Right ventricle myocardium superior (tissue), 1 donor: ENCODE measurements at places on chromosomes 4 and X.

DNA sequence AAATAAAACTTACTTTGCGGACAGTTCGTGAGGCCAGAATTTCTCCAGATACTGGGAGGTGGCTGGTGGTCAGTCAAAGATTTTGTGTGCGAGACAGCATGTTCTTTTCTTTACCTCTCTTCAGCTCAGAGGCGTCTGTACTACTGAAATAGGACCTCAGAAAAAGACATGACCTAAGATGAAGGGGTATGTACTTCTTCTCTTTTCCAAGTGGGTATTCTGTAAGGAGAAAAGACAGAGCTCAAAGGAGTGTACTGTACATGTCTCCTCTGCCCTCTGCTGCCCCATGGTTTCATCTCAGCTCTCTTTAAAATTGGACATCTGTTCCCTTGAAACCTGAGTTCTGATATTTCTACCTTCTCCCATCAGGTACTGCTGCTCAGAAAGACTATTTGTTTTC is 38.1 kb downstream of the SEPTIN11 start:
- DNase-seq: no peak

GRCh38 chr4:77026322-77026704 is 49.5 kb downstream of the CCNI start:
- DNase-seq: no peak

DNA sequence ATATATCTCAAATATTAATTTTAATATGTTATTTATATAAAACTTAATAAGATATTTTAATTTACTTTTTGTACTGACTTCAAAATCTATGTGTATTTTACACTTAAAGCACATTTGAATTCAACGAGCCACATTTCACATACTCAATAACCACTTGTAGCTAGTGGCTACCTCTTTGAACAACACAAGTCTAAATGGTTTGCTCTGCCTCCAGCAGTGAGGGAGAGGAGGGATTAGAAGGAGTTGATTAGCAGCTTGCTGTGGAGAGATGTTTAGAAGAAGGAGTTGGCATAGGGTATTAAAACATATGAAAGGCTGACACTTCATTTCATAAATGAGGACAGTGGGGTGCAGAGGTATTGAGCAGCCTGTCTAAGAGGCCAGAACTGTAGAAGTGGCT is 124.0 kb downstream of the ARHGAP24 start:
- DNase-seq: no peak

GRCh38 chrX:49842621-49843020 is 13.5 kb downstream of the PAGE4 start:
- DNase-seq: no peak

DNA sequence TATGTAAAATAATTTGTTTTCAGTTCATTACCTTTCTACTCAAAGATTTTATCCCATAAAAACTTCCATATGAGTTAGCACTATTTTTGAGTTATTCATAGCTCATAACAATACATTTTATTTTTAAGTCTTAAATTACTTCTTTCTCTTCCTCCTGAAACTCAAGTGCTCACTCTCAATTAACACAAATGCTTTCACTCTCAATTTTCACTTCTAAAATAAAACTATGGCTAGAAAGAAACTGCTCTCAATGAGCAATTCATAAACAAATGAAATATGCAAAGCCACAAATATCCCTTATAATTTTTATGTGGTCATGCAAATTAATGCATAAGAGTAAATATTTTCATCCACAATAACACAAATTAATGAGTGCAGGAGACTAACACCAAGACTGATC is 38.8 kb downstream of the MAML3 start:
- no peak for DNase-seq

DNA sequence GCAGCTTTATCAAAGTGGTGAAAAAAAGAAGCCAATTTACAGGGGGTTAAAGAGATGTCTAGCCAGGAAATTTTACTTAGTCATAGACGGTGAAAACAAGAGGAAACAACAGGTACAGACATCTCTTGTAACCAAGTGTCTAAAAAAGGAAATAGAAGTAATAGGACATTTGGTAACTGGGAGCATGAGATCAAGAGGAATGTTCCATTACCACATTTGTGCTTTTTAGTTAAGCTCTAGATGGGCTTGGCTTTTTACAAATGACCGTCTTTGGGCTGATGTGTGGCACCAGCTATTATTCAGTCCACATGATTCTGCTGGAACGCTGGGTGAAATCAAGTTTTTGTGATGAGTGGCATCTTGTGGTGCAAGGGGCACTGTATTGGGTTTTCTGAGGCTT is 179.5 kb downstream of the SMIM20 start:
- DNase-seq: no peak

- DNase-seq: no peak
Measured at GRCh38 chr4:127875791-127876190, 4.9 kb upstream of the PLK4 start.

- no peak for DNase-seq
Measured at GRCh38 chr4:131430302-131430701, 1718.8 kb upstream of the PCDH10 start.

DNA sequence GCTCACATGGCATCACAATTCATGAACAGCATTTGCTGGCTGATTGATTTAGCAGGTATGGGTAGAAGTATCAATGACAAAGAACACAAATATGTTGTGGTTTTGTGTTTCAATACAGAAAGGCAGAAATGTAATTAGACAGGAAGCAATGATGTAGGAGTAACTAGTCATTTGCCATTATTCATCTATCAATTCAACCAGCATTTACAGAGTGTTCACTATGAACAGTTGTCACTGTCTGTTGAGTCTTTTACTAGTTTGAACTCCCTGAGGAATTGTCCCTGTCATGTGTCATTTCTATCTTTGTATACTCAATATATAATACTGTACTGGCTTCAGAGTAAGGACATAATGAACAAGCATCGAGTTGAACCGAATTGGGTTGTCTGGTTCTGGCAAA is 51.5 kb upstream of the ARHGAP24 start:
- DNase-seq: no peak
